ELR (cell line): ENCODE measurements at places on chromosomes 7 and 10.
A peak's percentile ranks its signal among the peaks of the same experiment; 100 is the strongest.

DNA sequence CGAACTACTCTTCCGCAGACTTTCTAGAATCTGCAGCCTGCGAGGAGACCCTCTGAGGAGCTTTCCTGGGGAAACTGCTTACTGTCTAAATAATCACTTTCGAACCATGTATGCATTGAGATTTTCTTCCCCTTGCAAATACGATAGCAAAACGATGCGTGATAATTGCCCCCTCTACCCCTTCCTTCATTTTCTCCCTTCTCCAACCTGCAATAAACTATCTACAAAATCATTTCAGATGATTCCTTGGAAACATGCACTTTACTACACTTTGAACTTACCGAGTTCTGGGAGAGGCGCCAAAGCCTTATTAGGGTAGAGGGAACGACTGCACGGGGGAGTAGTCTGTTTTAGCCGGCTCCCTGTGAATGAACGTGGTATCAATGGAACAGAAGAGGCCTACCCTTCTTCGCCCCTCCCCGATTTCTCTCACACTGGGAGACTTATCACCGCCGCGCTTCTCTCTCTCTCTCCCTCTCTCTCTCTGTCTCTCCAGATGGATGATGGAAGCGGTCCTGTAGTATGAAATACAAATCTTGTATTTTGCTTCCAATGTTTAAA is at the start of gene FGFBP3:
Gene FGFBP3, minus strand, starts transcription at position 370 of the 561 bp plus-strand sequence. CDS start 517 bp downstream, outside the sequence.
- peak; percentile 71 for DNase-seq

- no peak for DNase-seq
Observed at GRCh38 chr7:44313016-44313415, 12.4 kb downstream of the CAMK2B start.

DNA sequence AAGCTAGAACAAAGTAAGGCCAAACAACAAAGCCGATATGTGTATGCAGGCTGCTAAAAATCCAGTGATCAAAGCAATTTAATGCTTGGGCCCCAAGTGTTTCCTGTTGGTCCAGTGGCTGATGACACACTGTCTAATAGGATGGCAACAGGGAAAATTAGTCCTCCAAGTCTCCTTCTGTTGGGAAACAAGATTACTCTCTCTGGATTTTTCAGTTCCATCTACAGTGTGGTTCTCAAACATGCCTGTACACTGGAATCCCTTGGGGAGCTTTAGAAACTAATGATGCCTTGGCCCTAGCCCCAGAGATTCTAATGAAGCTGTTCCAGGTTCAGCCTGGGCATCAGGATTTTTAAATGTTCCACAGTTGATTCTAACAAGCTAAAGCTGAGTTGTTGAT is 198.7 kb downstream of the AHR start:
- no peak for DNase-seq

GRCh38 chr10:86387178-86387794 is 20.7 kb upstream of the GRID1 start:
- no peak for DNase-seq

DNA sequence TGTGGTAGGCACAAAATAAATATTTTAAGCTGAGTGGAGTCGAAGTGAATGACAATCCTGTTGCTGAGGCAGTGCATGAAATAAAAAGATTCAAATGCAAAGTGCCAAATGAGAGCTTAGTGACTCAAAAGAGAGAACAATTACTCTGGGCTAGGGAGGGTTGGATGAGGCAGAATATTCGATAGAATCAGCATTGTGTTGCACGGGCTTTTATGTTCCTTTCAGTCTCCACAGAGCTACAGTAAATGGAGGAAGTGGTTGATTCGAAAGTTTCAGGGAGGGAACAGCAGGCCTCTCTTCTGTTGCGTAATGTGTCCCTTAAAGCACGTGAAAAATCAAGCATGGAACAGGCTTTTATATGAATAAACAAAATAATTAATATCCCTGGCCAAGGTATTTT is 599.3 kb upstream of the CELF2 start:
- no peak for DNase-seq

- no peak for DNase-seq
Observed at GRCh38 chr7:101586078-101586905, 42.8 kb downstream of the MYL10 start.

DNA sequence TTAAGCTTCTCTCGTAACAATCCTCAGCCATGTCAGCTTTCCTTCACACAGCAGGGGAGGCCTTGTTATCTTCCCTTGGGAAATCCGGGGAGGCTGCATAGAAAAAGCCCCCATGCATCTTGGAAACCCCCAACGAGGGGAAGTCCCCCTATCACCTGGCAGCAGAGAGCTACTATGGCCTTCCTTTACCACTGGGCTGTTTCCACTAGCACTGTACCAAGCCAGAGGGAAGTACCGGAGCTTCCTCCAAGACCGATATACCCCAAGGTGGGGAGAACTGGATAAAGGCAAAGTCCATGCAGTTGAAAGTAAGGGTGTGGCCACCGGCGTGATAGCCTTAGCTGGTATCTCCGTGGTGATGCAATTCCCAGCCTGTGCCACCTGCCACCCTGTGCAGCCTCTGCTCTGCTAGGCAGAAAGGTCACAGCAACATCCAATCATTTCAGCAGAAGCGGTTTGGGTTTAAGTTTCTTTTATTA is 4.4 kb upstream of the CLIP2 start:
- no peak for DNase-seq

GRCh38 chr7:95859429-95859828 is 87.1 kb downstream of the DYNC1I1 start:
- DNase-seq: peak; percentile 45

- no peak for DNase-seq
Observed at GRCh38 chr7:117047496-117047895, 94.2 kb downstream of the ST7 start.

DNA sequence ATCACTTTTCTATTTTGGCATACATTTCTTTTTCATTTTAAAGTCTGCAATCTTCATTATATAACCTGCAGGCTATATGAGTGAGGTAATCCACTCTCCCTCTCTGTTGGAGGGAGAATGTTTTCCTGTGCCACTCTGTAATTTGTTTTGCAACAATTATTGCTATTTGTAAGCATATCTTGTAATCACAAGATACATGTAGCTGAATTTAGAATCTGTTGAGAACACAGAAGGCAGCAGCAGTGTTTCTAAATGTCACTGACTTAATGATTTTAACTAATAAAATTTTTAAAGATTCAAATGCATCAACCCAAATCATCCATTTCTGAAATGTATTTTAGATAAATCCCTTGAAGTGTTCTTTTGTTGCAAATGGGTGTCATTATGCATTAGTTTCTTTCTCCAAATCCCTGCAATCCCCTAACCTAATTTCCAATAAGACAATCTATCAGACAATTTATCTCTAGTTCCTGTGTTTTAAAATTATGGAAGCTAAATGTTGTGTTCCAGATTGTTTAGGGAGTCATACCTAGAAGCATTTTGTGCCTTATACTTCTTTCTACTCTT is 19.8 kb upstream of the UMAD1 start:
- no peak for DNase-seq

DNA sequence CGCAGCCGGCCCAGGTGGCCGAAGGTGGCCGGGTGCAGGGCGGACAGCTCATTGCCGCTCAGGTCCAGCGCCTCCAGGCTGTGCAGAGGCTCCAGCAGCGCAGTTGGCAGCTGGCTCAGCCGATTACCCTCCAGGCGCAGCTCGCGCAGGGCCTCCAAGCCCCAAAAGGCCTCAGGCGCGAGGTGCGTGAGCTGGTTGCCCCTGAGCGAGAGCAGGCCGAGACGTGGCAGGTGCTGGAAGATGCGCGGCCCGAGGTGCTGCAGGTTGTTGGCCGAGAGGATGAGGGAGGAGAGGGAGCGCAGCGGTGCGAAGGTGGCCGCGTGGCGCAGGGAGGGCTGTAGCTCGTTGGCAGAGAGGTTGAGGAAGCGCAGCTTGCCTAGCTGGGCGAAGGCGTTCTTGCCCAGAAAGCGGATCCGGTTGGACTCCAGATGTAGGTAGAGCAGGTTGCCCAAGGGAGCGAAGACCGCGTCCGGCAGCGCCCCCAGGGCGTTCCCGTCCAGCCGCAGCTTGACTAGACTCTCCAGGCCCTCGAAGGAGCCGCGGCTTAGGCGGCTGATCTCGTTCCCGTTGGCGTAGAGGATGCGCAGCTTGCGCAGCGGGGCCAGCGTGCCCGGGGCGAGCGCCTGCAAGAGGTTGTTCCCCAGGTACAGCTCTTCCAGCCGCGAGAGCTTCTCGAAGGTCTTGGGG is 923 bp downstream of the TRIL start:
- DNase-seq: no peak

DNA sequence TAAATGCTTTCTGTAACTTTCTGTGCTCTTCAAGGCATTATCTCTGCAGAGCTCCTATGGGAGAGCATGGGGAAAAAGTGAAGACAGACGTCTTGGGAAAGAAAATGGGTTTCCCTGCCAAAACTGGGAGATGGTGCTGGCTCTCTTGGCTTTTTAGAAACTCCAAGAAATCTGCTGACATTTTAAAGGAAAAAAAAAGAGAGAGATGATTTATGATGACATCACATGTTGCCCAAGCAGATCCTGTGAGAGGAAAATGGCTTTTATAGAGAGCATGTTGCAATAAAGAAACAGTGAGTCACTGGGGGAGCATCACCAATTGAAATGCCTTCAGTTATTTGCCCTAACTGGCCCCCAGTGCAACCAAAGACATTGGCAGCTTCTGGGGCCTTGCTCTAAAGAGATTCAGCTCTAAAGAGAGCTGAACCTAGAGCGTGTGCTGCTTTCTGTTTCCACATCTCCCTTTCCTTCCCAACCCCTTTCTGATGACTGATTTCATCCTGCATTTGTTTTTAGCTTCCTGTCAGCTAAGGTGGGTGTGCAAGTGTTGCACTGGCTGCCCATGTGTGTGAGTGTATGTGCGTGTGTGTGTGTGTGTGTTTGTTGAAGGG is 37.7 kb downstream of the LRMDA start:
- peak; percentile 82 for DNase-seq

DNA sequence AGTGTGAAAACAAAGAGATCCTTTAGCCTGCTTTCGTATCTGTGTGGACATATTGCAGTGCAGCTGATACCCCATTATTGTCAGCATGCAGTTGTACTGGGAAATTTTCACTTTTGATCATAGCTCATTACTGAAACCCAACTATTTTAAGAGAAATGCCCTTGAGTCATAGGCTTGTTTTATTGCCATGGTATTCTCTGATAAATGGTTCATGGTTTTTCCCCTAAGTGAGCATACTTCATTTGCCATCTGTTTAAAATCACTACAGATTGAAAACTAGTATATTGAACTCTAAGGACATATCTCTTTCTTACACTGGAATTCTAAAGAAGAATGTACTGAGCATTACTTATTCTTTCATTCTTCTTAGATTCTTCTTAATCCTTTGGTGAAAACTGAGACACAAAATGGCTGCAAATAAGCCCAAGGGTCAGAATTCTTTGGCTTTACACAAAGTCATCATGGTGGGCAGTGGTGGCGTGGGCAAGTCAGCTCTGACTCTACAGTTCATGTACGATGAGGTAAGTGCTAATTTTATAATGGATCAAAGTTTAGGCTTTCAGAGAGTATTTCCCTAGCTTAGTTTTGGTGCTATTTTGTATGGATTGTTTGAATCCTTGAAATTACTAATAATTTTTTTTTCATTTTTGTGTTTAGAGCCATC is 63.0 kb downstream of the RALA start:
- DNase-seq: no peak

- no peak for DNase-seq
Observed at GRCh38 chr10:117237401-117237991, 3.4 kb upstream of the SLC18A2 start.

- DNase-seq: no peak
Observed at GRCh38 chr10:128067691-128068397, 58.4 kb downstream of the MKI67 start.

DNA sequence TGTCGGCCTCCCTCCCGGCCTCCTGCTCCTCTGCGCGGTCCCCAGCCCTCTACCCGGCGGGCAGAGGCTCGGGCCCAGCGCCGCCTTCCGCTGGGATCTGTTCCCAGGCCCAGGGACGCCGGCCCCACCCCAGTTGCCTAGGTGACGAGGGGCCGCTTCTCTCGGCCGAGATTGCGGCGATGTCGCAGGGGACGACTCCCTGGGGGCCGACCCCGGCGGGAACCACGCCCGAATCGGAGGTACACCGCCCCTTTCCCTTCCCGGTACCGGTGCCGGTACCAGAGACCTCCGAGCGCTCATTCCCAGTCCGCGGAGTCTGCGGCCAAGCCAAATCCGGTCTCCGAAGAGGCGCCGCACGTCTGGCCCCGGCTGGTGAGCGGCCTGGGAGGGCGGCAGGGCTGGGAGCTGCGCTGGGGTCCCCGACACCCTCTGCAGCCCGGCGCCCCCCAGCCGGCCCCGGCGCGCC is at the start of gene CABCOCO1:
Gene CABCOCO1, plus strand, starts transcription at position 136 of the 466 bp plus-strand sequence. Its CDS starts 44 bp downstream, at position 180.
- DNase-seq: peak; percentile 74

GRCh38 chr7:36303202-36304098 is 86.2 kb upstream of the ANLN start:
- peak; percentile 90 for DNase-seq

DNA sequence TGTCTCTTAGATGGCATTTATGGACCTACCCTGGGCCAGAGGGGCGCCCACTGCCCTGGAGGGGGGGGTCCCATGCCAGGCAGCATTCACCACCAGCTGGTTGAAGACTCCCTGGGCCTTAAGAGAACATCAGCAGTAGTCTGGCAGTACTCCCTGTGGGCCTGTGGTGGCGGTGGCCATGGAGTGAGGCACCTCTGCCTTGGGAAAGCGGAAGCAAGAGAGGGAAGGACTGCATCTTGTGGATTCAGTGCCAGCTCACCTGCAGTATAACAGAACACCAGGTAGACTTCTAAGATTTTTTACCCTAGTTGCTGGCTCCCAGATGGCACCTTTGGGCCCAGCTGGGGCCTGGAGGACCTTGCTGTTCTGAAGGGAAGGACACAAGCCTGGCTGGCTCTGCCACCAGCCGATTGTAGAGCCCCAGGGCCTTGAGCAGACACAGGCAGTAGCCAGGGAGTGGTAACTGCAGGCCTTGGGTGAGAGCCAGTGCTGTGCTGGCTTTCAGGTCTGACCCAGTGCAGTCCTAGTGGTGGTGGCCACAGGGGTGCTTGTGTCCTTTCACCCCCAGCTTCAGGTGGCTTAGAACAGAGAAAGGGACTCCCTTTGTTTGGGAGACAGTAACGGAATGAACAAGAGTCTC is 15.8 kb downstream of the PLAC9 start:
- DNase-seq: no peak
